ENCODE measurements at places on chromosomes 3 and 15.

GRCh38 chr15:78790027-78790426 lies 21.2 kb downstream of the ADAMTS7 start:
- no peak for DNase-seq

DNA sequence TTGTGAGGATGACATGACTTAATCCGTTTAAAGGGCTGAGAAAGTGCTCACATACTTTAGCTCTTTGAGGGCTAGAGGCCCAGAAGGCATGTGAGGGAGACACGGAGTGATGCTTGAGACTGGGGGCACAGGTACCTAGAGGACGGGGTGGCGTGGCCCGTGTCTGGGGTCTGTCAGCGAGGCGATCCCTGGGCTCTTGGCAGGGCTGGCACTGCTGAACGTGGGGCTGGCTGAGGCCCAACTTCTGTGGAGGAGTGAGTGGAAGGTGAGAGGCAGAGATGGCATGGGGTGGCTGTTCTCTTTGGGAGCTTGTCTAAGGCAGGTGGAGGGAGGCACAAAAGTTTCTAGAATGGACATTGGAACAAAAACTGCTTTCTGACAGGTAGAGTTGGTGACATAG lies 9.5 kb downstream of the SEMA4B start:
- DNase-seq: no peak

- DNase-seq: no peak
Observed at GRCh38 chr3:27507515-27508266, 23.5 kb upstream of the SLC4A7 start.

- no peak for DNase-seq
Observed at GRCh38 chr3:31350307-31350706, 182.4 kb upstream of the STT3B start.

DNA sequence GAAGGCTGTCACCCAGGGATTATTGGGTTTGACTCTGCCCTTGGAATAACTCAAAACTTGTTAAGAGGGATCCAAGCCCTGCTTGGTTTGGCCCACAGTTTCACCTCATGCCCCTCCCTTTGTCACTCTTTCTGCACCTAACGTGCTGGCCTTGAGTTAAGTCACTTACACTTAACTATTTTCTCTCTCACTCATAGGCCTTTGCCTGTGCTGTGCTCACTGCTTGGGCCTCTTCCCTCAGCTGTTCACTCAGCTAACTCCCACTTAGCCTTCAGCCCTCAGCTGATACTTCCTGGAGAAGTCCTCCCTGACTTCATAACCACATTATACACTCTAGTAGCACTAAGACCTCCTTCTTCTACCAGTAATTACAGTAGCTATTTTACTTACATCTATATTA lies 133.3 kb downstream of the CMSS1 start:
- no peak for DNase-seq

DNA sequence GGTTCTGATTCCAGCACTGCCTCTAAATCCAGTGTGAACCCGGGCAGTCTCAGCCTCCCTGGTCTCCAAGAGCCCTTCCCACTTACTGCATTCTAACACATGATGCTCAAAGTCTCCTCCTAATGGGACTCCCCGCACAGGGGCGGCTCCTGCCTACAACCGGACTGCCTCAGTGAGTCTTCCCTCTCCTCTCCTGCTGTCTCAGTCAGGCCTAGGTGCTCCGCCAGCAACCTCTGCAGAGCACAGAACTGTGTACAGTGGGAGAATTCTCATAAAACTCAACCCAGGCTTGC lies 28.9 kb downstream of the TBC1D2B start:
- DNase-seq: no peak

GRCh38 chr3:14925729-14926591 lies 21.4 kb upstream of the NR2C2 start:
- DNase-seq: peak; percentile 23

DNA sequence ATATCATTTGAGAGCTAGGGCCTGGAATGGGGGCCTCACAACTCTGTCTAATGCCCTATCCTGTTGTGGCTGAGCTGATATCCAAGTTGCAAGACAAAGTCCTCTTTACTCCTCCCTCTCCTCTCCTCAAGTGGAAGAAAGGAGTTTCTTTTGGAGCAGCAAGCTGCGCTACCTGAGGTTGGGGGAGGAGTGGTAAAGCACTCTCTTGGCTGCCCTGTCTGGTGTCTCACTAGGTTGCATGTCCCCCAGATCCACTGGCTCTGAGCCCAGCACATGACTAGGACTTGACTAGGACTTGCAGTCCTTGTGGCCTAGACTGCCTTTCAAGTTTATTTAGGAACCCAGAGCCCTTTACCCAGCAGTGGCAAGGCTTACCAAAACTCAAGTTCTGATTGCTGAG lies 141.1 kb upstream of the SETMAR start:
- DNase-seq: no peak

DNA sequence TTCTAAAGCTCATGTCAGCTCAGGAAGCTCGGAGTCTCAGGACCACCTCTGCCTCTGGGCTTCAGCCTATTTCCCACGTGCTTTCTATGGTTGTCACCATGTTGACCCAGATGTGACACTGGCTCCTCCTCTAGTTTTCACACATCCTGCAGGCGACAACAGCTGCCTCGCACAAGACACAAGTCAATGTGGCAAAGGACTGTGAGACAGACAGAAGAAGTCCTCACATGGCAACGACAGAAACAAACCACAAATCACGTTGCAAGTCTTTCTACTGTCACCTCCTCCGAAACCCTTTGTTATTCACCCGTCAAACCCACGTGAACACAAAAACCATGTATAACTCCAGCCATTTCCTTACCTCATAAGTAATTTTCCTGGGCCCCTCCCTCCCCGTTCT lies 194.5 kb downstream of the MEX3B start:
- DNase-seq: no peak

DNA sequence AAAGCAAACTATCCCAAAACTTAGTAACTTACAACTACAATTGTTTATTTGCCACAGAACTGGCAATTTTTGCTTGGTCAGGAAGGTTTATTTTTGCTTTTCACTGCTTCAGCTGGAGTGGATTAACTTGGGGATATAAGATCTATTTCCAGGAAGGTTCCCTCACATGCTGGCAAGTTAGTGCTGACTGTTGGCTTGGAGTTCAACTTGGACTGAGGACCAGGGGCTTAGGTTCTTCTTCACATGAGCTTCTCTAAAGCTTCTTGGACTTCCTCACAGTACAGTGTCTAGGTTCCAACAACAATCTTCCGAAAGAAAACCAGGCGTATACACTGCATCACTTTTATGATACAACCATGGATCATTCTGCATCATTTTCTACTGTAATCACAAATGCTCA lies 264.4 kb downstream of the CHL1 start:
- DNase-seq: no peak

DNA sequence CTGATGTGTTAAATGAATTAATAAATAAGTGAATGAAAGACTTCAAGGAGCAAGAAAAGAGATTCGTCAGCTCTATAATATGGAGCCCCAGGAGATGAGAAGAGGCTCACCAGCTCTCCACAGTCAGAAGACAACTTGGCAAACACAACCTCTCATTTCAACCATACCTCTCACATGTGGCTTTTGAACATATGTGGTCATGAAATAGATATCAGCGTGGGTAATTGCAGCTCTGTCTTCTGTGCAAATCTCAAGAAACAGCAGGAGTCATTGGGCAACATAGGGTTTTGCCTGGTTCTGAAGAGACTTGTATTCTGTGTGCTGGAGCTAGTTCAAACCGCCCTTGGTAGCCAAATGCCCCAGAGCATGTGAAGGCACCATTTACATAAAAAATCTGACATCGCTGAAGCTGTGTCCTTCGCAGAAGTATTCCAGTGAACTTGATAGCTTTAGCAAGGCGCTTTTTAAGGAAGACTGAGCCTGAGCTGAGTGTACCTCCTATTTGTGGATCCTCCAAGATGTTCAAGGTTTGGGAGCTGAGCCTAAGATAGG lies 8.4 kb downstream of the CX3CR1 start:
- no peak for DNase-seq

DNA sequence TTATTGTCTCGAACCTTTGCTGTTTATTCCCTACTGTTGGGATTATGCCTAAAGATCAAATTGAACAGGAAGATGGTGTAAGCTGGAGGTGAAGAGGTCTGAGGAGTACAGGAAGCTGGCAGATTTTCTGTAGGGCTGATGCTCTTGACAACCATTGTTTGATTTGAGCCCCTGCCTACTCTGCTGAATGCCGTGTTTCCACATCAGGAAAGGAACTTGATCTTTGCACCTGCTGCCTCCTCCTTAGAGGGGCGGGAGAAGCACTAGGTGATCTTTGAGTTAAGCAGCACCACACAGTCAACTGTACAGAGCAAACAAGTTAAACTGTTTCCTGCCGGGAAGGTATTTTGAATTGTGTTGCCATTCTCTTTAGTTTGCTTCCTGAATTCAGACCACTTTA lies 364.6 kb upstream of the EPHA6 start:
- DNase-seq: no peak

- no peak for DNase-seq
Observed at GRCh38 chr15:74812533-74812932, at the start of gene LMAN1L. Gene LMAN1L (plus strand): TSS chr15:74812835. CDS start chr15:74812855, 20 bp downstream.

- DNase-seq: no peak
Observed at GRCh38 chr15:99842071-99842470, 108.8 kb upstream of the LYSMD4 start.

DNA sequence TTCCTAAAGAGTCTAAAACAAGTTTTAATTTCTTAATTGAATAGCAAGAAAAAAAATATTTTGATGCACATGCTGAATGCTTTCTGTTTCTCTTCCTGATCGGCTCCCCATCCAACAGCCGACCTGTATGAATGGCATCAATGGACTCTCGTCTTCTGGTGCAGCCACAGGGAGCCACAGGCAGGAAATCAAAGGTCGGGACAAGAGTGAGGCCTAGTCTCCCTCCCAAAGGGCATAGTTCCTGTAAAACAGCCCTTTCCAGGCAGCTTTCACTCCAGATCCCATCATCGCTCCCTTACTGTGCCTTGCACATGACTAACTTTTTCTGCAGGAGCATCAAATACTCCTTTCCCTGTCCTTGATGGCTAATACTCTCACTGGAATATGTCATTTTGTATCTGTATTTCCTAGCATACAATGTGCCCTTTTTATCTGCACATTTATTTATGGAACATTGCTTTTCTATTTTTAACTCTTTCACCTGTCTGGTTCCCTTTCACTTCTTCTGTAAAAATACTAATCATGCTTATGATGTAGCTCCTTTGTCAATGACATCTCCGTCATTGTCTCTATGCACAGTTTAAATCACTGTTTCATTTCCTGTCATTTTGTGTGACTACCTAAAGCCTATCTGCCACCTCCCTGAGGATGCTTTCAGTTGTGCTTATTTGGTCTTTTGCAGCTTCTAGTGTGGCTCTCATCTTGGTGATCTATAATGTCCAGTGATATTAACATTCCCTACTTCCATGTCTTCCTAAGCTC lies 326.2 kb downstream of the CTNNB1 start:
- no peak for DNase-seq

DNA sequence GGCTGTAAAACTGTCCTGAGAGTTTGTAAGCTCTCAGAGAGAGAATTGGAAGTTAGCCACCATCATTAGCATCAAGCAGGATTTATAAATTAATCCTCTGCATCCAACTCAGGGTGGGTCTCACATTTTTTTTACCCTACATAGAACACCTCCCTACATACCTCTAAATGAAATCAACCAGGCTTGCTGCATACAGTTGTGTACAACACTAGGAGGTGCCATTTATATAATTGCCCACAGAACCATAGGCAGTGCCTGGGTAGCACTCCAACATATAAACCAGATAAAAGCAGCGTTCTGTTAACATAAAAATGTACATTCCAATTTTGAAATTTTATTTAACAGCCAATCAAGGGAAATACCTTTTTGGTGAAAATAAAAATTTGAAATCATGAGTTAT lies 48.2 kb upstream of the SELENOK start:
- no peak for DNase-seq

- no peak for DNase-seq
Observed at GRCh38 chr15:71885390-71885789, 75.0 kb downstream of the NR2E3 start.

DNA sequence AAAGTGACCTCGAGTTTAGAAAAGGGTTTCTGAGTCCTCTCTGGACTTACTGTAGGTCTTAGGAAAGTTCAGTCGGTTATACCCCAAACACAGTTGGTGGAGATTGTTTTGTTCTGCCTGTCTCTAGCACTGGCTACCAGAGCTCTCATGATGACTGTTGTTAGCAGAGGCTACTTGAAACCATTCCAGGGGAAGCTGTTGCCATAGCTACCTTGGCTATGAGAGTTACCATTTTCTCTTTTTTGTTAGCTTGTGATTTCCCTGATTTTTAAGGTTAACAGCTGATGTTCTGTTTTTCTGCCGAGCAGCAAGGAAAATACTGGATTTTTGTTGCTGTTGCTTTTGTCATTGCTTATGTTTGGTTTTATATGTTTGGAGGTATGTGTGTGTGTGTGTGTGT lies 26.7 kb downstream of the ABHD2 start:
- no peak for DNase-seq

DNA sequence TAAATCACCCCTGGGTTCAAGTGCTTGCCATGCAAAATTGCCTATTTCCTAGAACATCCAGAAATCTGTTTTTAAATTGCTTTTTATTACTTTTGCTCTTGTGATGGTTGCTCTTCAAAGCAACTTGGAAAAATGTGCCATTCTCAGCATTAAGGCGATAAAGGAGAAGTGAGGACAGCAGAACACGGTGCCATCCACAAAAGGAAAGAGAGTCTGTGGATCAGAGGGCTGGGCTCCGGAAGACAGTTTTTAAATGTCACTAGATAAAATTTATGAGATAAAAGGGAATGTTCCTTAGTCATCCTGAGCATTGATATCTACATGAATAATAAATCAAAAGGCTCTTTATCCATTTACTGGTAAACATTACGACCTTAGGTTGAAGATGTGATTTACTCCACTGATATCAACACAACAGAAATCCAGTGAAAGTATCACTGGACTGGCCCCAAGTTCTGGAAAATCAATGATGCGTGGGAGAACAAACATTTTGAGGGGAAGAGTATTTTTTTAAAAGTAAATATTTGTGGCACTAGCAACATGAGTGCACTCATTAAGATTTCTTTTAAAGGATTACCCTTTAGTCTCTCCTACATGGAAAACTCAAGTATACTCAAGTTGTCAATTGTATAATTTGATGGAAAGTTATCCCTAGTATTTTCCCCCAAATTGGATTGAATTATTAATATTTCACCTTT lies 554.7 kb downstream of the FHIT start:
- no peak for DNase-seq

DNA sequence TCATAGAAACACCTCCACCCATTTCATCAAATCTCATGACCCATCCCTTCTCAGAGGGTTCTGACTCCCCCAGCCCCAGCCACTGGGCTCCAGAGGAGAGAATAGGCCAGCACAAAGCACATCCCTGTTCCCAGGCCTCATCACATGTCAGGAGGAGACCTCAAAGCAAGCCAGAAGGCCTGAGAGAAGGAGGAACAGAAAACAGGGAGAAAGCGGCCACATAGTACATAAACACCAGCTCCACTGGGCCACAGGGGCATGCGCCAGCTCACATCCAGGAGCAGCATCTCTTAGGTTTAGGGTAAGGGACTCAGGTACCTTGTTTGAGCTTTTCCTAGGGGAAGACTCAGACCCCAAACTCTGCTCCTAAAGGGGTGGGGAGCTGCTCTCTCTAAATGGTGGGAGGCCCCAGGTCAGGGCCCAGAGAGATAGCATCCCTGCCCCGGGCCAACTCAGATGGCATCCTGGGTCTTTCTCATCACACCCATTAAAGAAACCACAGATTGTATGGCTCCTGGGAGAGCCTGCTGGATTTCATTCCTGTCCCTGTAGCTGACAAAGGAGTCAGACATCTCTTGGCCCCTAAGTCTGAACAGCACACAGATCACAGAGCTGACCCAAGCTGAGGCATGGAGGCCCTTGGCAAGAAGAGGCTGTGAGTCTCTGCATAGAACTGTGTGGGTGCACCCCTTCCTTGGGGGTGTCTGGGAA lies 2.5 kb downstream of the SHF start:
- no peak for DNase-seq
